Dermis lymphatic vessel endothelial cell (primary cell): ENCODE measurements at places on chromosomes 2 and 18. TPM values are rescaled to one million over a fixed set of nuclear protein-coding genes. Genes with fewer than 3 reads are reported as not detected.

The CNDP1 gene
- not detected in 2 replicates for total RNA-seq

The ABCB11 gene
- not detected in 2 replicates for total RNA-seq

The ARHGEF4 gene
- 0.09 and 0.98 TPM in 2 replicates for total RNA-seq

The GRB14 gene
- 0.33 and 0.34 TPM in 2 replicates for total RNA-seq

The HNMT gene
- 4.0 and 4.4 TPM in 2 replicates for total RNA-seq

The ANKRD23 gene
- 0.43 and 2.0 TPM in 2 replicates for total RNA-seq

The RAB12 gene
- total RNA-seq = 48.4 and 51.4 TPM in 2 replicates

The CAPN14 gene
- under 0.01 and 0.09 TPM in 2 replicates for total RNA-seq

The CXCR2 gene
- not detected in 2 replicates for total RNA-seq

The MC4R gene
- total RNA-seq = not detected in 2 replicates

The CHN1 gene
- 4.8 and 6.5 TPM in 2 replicates for total RNA-seq

The RAB27B gene
- under 0.01 and 0.11 TPM in 2 replicates for total RNA-seq

The SATB2 gene
- 0.69 and 1.4 TPM in 2 replicates for total RNA-seq

The LRATD1 gene
- 0.98 and 3.4 TPM in 2 replicates for total RNA-seq

The DNAH7 gene
- total RNA-seq = under 0.01 TPM in 2 replicates

The SFTPB gene
- total RNA-seq = not detected in 2 replicates

The OSBPL1A gene
- 15.9 and 19.9 TPM in 2 replicates for total RNA-seq

The TWIST2 gene
- 0.09 and 0.54 TPM in 2 replicates for total RNA-seq

The COLEC12 gene
- total RNA-seq = 32.4 and 49.6 TPM in 2 replicates

The ABCG5 gene
- total RNA-seq = not detected in 2 replicates

The GNLY gene
- not detected in 2 replicates for total RNA-seq

The SCG2 gene
- under 0.01 TPM in 1 of 2 replicates, not detected in the other for total RNA-seq

The IL18R1 gene
- under 0.01 and 0.43 TPM in 2 replicates for total RNA-seq

The SRD5A2 gene
- not detected in 2 replicates for total RNA-seq

The FEV gene
- not detected in 2 replicates for total RNA-seq

The SERPINB11 gene
- not detected in 2 replicates for total RNA-seq

The UPP2 gene
- not detected in 2 replicates for total RNA-seq

The ANKRD29 gene
- total RNA-seq = 2.5 and 6.2 TPM in 2 replicates

The WDFY1 gene
- 91.8 and 95.7 TPM in 2 replicates for total RNA-seq

The NEURL3 gene
- total RNA-seq = 0.09 and 0.11 TPM in 2 replicates

The ALPP gene
- not detected in 2 replicates for total RNA-seq

The ZNF514 gene
- 8.3 and 14.6 TPM in 2 replicates for total RNA-seq

The SLC4A5 gene
- total RNA-seq = 0.09 and 0.11 TPM in 2 replicates

The ERMN gene
- total RNA-seq = not detected in 2 replicates

The HOXD4 gene
- 3.5 and 6.3 TPM in 2 replicates for total RNA-seq
